NCI-H1092 treated with DMSO at 0.1 percent for 48 hours (cell line): ENCODE measurements at places on chromosomes 4 and X.
A peak's percentile ranks its signal among the peaks of the same experiment; 100 is the strongest.

DNA sequence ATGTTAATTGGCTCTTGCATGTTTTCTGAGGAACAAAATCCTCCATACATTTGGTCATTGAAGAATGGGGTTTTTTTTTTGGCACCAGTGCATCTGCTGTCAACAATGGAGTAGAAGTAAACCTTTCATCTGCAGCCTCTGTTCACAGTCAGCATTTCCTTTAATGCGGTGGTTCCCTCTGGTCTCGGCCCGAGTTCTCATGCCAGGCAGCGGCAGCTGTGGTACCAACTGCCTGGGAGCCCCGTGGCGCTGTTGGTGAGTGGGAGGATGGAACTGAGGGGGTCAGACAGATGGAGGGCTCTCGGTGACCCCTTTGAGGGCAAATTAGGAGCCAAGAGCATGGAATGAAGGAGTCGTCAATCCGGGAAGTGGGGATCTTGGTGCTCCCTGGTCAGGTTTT, 114.7 kb downstream of the AFF1 start:
- DNase-seq, result peak; percentile 69

- DNase-seq, result no peak
Measured at GRCh38 chr4:32789026-32789608, 2068.9 kb downstream of the PCDH7 start.

DNA sequence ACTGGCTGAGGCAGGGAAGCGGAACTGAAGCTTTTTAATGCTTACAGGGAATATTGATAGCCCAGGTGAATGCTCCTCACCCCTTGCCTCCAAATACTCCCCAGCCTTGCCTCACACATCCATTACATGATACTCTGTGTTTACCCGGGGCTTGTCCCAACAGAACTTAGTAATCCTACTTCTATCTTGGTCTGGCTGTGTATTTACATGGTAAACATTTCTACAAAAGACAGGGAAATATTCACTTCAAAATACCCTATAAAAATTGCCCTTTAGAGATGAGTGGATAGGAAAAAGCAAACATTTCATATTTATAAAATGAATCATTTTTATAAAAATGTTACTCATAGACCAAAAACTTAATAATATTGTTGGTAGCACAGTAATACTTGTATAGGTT, 120.1 kb downstream of the NHS start:
- no peak for DNase-seq

DNA sequence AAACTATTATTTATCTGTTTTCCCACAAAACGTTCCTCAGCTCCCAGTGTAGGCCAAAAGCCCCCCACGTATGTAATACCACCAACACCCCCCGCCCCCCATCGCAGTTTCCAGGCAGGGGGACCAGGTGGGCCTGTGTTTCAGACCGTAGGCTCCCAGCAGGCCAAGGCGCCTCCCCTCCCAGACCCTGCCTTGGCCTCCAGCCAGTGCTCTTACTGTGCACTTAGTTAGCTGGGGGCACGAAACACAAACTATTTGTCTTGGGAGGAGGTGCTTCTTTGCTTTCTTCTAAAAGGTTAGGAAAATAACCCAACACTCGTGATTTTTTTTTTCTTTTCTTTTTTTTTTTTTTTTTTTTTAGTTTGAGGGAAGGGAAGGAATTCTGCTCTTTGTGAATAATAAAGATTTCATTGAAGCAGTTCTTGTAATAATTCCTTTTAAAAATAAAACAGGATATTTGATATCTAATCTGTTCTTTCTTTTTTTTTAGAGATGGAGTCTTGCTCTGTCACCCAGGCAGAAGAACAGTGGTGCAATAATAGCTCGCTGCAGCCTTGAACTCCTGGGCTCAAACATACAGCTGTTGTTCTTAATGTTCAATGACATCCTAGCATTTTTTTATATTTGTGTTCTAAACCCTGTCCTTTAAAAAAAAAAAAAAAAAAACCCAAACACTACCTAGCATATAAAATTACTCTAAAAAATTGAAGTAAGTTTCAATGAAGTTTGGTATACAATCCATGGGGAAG, 83.0 kb upstream of the CLDN34 start:
- DNase-seq, result no peak

DNA sequence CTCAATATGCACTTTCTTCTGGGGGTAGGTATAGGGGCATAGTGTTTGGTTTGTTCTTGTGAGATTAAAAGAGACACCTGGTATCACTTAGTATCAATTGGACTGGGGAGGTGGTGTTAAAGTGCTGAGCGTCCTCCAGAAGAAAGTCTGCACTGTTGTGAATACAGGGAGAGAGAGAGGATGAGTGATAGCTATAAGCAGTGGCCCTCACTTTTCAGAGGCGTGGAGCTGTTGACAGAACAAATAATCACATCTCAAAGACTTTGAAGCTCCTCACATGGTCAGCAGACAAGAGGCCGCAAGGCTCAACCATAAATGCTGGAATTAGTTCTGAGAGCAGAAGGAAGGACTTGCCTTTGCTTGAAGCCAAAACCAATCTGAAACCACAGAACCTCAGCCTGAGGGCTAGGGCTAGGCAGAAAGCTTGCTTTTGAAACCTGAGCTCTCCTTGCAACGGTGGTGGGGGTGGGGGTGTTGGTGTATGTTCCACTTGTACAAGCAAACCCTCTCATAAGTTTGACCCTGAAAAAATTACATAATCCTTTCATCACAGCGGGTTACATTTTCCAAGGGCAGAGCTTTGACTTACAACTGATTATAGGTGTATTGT, 123.2 kb upstream of the SCML1 start:
- peak; percentile 53 for DNase-seq

- no peak for DNase-seq
Measured at GRCh38 chr4:28799696-28800095, 1920.5 kb upstream of the PCDH7 start.

- DNase-seq, result no peak
Measured at GRCh38 chr4:88159229-88159725, 838 bp upstream of the ABCG2 start.

GRCh38 chr4:122531514-122531913, 75.0 kb upstream of the IL2 start:
- DNase-seq, result no peak

- no peak for DNase-seq
Measured at GRCh38 chr4:106095408-106095807, 200.1 kb downstream of the NPNT start.

DNA sequence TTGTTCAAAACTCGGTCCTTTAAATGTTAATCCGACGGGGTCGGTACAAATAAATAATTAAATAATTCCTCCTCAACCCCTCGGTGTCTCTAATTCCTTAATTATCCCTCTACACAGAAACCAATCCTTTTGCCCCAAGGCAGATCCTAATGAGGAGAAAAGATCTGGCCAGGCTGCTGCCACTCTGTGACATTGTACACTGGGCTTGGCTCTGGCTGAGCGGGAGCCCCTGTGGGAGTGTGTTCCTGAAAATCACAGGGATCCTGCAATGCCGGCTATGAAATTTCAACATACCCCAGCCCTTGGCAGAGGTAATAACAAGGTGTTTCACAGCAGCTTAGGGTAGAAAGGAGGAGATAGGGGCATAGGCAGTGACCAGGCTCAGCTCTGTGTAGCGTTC, 96.0 kb downstream of the DHRSX start:
- no peak for DNase-seq

GRCh38 chr4:113052379-113052951, 3.0 kb downstream of the ANK2 start:
- no peak for DNase-seq

DNA sequence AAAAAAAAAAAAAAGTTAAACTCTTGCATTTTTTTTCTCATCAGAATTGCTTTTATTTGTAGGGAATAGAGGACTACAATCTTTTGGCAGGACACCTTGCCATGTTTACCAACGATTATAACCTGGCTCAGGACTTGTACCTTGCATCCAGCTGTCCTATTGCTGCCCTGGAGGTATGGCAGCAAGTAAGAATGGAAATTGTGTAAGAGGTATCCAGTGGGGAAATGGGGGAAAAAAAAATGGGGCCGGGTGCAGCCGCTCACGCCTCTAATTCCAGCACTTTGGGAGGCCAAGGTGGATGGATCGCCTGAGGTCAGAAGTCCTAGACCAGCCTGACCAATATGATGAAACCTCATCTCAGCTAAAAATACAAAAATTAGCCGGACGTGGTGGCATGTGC, 49.8 kb downstream of the WDR19 start:
- DNase-seq, result no peak

DNA sequence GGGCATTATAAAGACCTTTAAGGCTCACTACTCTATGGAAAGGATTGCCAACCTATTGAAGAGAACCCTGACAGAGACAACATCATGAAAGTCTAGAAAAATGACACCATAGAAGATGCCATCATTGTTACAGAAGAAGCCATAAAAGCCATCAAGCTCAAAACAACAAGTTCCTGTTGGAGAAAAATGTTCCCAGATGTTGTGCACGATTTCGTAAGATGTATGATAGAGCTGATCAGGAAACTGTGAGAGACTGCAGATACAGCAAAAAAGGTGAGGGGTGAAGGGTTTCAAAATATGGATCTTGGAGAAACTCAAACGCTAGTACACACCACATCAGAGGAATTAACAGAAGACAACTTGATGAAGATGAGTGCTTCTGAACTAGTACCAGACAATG, 53.3 kb downstream of the WDFY3 start:
- DNase-seq, result no peak

DNA sequence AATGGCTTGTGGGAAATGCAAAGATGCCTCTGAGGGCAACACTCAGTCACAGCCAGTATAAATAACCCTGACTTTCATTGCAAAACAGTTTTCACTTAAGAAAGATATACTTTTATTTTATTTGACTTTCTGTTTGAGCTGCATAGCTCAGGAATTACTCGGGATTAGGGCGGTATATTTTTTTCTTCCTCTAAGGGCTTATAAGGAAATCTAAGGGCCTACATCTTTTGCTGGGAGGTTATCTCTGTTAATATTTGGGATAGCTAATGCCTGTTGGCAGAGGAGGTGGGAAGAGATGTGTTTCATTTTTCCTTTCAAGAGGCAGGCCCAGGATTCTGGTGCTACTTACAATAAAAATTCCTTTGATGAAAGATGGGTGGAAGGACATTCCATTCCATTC, 28.8 kb upstream of the EGFL6 start:
- DNase-seq, result no peak

- peak; percentile 35 for DNase-seq
Measured at GRCh38 chrX:81195712-81196111, 6.0 kb downstream of the HMGN5 start.

GRCh38 chr4:19983072-19983471, 268.6 kb upstream of the SLIT2 start:
- DNase-seq, result no peak

- DNase-seq, result no peak
Measured at GRCh38 chrX:37799936-37800335, 20.1 kb downstream of the CYBB start.

DNA sequence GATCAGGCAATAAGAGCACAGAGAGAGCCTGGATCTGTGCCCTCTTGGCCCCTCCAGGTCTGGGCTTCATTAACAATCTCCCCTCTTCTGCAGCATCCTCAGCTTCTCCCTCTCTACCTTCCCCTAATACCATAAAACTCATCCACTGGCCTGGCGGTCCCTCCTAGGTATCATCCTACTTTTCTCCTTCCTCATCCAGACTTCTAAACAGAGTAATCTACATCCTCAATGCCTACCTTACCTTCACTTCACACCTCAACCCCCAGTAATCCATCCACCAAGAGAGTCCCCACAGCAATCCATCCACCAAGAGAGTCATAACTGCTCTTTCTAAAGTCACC, 17.0 kb downstream of the FGFBP1 start:
- DNase-seq, result no peak

DNA sequence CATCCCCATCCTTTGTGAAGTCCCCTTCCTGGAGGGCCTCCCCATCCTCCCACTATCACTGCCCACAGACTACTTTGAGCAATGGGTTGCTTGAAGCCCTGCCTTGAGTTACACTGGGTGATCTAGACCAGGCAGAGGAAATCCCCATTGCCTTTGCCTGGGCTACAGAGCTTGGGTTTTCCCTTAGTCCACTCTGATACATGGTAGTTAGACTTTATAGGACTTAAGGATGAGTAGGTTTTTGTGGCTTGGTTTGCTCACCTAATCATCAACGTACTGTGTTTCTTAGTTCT, 56.6 kb downstream of the TMEM131L start:
- no peak for DNase-seq

GRCh38 chr4:48296365-48296764, 26.7 kb upstream of the TEC start:
- DNase-seq, result no peak

- DNase-seq, result no peak
Measured at GRCh38 chr4:174320494-174321199, 36.9 kb downstream of the CEP44 start.

- no peak for DNase-seq
Measured at GRCh38 chr4:108919226-108919893, 156.5 kb upstream of the ETNPPL start.

DNA sequence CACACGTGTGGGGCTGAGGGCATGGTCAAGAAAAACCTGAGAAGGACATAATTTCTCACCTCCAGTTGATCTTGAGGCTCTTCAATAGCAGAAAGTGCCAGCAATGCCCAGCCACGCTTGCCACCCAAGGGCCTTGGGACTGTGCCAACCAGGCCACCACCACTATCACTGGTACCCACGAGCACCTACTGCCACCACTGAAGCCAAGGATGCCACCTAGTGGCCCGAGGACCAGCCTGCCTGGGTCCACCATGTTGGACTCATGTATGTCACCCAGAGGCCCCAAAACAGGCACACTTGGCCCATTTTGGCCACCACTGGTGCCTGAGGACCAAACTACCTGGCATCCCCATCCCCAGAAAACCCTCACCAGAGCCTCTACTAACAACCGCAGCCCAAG, 191.8 kb downstream of the ADAM29 start:
- DNase-seq, result no peak

DNA sequence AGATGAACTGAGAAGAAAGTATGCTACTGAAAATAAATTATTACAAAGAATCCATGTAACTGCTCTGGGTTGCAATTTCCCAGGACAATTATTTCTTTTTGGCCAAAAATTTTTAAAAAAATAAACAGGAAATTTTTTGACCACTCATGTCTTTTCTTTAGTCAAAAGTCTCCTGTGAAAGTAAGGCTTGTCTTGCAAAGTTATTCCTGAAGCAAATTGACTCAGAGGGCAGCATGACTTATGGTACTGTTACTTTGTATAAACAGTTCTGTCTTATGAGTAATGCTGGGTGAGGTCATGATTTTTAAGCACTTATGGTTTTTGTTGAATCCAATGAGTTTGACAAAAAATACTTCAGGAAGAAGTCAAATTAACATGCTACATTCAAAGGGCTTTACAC, 292.8 kb upstream of the ARSJ start:
- no peak for DNase-seq

- no peak for DNase-seq
Measured at GRCh38 chr4:52057196-52057595, 6.1 kb downstream of the SPATA18 start.

GRCh38 chrX:16082470-16083085, 40.8 kb upstream of the GRPR start:
- no peak for DNase-seq

DNA sequence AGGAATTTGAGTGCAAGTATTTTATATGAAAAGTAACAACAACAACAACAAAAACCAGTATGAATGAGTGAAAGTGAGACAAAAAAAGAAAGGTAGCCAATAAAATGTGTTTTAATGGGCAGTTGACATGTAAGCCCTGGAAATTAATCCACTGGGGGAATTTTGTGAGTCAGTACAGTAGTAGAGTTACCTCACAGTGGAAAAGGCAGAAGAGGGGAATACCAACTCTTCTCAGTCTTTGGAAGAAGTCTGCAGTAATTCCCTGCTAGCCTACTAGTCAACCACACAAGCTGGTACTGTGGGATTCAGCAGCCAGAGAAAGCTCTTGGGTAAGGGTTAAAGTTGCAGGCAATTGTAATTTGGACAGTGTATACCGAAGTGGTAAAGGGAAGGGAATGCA, 76.3 kb upstream of the IL15 start:
- no peak for DNase-seq
